GM12865 (cell line): ENCODE measurements at places on chromosomes 7 and 10.

GRCh38 chr10:19738440-19738839 lies 77.8 kb upstream of the PLXDC2 start:
- DNase-seq, result no peak

DNA sequence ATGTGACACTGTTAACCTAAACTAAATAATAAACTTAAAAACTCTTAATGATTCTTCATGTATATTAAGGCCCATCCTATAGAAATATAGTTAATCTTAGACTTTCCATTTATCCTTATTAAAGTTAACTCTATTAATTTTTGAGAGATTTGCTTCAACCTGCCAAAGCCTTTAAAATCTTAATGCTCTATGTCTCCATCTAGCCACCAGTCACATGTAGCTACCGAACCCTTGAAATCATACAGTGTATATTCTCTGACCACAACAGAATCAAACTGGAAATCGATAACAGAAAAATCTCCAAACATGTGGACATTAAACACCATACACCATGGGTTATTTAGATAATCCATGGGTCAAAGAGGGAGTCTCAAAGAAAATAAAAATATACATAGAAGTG lies 51.9 kb downstream of the ASZ1 start:
- DNase-seq, result no peak

- peak; percentile 64 for DNase-seq
Measured at GRCh38 chr7:123770378-123770777, 21.6 kb upstream of the WASL start.

GRCh38 chr10:34781711-34782110 lies 33.4 kb downstream of the PARD3 start:
- DNase-seq, result no peak

DNA sequence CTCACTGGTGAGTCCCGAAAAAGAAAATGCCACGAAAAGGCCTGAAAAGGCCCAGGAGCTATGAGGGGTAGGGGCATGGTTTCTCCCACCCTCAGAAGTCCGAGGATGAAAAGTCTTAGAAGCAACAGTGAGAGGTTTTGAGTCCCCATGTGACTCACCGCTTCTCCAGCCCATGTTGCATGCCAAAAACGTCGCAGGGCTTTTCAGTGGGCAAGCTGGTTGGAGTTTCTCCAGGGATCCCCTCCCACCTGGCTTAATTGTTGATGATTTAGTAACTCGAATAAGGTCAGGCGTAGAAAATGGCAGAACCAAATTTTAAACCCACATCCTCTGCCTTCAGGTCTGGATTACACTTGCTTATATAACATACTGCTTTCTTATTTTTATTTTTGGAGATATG lies 96.3 kb upstream of the ARMC3 start:
- DNase-seq, result no peak

DNA sequence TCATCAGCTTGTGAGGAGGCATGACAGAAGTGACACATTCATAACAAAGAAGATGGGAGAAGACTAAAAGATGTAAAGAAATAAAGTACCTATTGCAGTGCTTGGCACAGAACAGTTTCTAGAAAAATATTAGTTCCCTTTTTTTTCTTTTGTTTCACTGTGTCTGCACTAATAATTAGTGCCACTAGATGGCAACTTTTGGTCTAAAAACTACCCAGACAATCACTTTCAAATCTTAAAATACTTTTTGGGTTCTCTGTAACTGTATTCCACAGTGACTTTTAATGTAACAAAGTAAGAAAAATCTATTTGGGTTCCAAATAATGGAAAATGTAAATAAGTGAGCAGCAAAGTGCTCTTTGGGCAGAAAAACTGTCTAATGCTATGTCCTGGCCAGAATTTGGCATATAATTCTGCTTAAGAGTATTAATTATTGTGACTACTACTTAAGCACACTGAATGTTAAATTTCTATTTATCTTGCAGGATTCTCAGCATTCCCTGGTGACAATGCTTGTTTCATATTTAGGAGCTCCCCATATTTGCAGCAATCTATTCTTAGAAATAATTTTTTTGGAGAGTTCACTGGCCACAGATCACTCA lies 134.8 kb upstream of the KIF5B start:
- DNase-seq, result peak; percentile 62

GRCh38 chr7:105161366-105161765 lies 147.4 kb downstream of the KMT2E start:
- DNase-seq, result no peak

DNA sequence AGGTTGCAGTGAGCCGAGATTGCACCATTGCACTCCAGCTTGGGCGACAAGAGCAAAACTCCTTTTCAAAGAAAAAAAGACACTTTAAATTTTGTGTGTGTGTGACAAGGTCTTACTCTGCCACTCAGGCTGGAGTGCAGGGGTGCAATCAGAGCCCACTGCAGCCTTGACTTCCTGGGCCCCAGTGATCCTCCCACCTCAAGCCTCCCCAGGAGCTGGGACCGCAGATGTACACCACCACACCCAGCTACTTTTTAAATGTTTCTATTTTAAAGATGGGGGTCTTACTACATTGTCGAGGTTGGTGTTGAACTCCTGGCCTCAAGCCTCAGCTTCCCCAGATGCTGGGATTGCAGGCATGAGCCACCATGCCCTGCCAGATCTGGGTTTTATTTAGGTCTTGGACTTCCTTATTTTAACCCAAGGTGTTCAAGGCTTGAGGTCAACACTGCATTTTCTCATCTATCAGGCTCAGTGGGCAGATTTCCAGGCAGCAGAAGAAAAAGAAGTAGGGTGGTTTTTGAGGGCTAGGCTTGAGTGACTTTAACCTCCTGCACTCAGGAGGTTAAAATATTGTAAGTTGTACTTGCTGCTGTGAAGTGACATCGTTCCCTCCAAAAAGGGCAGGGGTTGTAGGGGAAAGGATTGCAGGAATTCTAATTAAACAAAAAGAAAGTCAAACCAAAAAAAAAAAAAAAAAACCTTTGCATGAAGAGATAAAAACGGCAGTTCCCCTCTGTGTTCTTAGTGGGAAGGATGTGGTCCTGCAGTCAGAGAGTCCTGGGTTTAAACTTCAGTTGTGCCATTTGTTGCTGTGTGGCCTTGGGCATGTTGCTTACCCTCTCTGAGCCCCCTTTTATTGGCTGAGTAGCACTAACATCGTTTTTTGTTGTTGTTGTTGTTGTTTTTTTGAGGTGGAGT lies 71.5 kb downstream of the CARD11 start:
- DNase-seq, result peak; percentile 74

DNA sequence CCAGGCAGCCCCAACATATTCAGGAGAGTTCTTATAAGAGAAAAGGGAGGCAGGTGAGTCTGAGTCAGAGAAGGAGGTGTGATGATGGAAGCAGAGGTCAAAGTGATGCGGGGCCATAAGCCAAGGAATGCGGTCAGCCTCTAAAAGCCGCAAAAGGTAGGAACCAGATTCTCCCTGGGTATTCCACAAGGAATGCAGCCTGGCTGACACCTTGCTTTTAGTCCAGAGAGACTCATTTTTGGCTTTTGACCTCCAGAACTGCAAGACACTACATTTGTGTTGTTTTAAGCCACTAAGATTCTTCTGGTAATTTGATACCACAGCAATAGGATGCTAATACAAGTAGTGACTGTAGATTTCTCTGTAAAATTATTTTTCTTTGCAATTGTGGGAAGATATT lies 151.5 kb upstream of the EEPD1 start:
- DNase-seq, result no peak

DNA sequence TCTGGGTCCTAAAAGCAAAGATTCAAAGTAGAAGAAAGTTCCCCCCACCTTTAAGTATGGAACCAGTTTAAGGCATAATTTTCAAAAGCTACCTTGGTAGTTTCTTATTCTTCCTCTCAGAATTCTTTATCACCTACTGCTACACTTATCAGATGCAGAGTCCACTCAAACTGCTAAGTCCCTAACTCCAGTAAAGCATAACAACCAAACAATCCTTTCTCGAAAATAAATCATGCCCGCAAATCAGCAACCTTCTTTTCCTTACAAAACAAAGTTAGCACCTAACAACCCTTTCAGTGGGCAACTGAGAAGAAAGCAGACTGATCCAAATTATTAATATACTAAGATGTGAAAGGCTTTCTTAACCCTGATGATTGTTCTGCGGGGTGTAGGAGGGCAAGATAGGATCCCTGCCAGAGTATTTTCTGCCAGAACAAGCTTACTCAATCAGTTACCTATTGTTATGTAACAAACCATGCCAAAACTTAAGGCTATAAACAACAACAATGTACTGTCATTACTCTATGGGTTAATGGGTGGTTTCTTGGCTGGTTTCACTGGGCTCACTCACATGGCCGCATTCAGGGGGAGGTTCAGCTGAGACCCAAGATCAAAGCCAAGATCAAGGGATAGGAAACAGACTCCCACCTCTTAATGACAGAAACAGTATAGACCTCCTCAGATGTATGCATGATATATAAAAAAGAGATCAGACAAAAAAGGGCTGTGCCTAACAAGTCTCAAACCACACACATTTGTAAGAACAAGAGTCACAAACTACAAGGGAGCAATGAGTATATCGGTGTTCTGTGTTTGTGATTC lies 42.0 kb downstream of the CCDC6 start:
- DNase-seq, result no peak

GRCh38 chr7:73894733-73895551 lies 34.0 kb downstream of the TMEM270 start:
- no peak for DNase-seq

DNA sequence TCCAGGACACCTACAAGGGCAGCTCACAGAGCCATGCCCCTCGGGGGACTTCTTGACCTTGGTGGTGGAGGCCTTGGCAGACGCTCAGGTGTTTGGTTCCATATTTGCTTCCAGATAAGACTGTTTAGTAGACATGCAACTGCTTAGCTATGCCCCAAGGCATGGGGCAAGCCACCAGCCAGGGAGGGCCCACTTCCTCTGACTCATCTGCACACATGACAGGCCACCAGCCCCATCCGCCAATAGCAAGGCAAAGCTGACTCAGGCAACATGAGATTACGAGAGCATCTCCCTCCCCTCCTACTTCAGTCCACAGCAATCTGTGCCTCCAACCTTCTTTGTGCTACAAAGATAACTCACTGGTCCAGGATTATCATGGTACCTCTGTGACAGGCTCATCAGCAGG lies 54.9 kb downstream of the KCNMA1 start:
- peak; percentile 17 for DNase-seq

DNA sequence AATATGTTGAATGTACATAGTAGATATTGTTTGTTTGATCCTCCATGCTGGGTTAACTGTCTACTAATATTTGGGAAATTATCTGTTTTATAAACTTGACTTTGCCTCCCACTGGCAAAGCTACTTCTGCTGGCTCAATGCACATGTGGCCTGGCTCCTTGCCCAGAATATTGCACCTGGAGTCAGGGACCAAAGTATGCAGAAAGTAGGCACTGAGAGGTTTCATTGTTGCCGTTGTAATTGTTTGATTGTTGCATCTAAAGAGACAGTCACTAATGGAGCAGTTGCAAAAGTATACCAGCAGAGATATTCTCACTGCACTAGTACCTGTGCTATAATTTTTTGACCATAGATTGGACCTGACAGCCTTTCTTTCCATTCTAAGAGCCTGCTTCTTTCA lies 137.8 kb upstream of the CNTNAP2 start:
- DNase-seq, result no peak

DNA sequence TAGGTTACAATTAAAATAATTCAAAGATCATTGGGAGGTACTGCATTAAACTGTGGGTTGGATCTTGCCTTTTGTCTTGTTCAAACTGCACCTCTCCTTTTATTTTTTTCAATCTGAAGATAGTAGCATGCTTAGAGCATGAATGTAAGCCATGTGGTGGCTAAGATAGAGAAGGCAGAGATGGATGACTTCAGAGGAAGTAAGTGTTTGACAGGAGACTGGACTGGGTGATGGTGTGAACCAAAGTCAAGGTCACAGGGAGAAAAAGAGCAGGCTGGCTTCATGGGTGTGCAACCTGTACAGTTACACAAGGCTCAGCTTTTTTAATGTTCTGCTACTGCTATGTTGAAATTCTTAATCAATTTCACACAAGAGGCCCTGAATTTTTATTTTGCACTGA lies 85.6 kb downstream of the ZEB1 start:
- no peak for DNase-seq

- no peak for DNase-seq
Measured at GRCh38 chr10:109968953-109969759, 38.6 kb upstream of the ADD3 start.

DNA sequence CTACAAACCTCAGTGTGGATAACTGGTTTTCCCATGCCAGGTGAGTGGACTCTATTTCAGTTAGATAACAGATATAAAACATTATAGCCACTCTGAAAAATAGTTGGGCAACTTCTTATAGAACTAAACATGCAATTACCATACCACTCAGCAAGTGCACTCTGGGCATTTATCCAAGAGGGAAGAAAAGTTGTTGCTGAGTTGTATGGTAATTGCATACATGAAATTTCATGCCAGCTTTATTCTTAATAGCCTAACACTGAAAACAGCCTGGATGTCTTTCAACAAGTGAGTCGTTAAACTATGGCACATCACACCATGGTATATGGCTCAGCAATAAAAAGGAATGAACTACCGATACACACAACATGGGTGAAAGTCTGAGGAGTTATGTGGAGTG lies 10.6 kb upstream of the UPP1 start:
- no peak for DNase-seq

- peak; percentile 77 for DNase-seq
Measured at GRCh38 chr10:63666836-63667383, 145.7 kb downstream of the REEP3 start.

GRCh38 chr7:80902019-80902418 lies 16.8 kb downstream of the SEMA3C start:
- DNase-seq, result no peak

DNA sequence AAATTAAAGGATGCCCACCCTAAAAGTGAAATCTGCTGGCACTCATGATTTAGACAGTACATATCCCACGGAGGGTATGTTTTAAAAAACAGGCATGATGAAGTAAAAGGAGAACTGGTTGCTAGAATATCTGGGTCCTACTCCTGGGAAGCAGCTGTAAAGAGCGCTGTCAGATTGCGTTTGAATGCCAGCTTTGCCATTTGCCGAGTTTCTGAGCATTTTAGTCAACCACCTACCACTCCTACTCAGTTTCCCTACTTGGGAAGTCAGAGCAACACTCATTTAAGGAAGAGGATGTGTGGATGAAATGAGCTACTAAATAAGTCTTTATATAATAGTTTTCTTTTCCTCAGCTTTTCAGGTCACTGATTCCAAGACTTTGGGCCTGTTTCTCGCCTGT lies 1.1 kb upstream of the UMAD1 start:
- peak; percentile 6 for DNase-seq

DNA sequence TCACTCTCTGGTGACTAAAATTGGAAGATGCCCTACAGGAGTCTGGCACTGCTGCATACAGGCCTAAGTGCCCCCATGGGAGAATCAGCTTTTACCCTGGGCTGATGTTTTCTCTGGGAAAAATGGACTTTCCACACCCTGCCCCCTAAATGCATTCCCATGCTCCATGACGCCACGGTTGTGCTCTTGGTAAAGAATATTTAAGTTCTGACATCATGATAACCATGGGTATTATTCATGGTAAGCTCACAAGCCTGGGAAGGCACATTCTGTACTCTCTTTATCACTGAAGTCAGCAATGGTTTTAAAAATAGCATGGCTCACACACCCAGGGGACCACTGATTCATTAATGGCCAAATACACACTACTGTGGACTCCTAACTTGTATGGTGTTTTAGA lies 43.4 kb downstream of the HIPK2 start:
- DNase-seq, result no peak
